Gastroesophageal sphincter (tissue), 4 donors: ENCODE measurements at places on chromosomes 5 and 9.

GRCh38 chr9:127924736-127925444, 5.7 kb downstream of the PIP5KL1 start:
- no peak for ATAC-seq

GRCh38 chr9:117008461-117008860, 321.4 kb downstream of the TRIM32 start:
- no peak for ATAC-seq

DNA sequence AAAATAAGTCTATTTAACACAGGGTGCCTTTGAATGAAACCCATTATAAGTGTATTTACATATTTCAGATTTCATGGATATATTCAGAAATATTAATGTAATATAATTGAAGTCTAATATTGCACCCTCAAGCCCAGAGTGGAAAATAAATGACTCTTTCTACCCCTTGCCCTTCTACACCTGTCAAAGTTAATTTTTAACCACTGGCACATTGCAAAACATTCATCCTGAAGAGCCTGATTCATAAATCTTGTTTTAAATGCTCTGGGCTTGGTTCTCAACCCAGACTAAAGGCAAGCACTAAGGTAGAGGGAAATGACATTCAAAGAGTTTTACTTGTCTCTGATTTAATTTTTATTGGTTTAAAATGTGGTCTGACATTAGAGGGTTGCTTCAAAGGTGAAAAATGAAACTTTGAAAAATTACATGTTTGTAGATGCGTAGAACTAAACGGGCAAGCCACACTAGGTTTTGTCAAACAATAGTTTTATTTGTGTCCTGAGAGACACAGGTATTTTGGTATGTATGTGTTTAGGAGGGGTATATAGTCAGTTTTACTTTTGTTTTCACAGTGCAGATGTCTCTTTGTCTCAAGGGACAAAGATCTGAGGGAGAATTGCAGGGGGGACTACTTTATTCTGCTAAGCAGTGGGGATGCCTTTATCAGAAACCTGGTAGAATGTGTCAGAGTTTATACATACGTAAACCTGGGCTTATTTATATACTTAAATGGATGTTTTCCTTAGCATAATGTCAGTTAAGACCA, 69.7 kb downstream of the PIK3R1 start:
- no peak for ATAC-seq

GRCh38 chr5:140827704-140828361, at the start of gene PCDHA6:
Gene PCDHA6 (plus strand): TSS chr5:140827960. CDS start chr5:140828092, 132 bp downstream.
- no peak for ATAC-seq

GRCh38 chr5:91059409-91059808, 323.7 kb downstream of the ARRDC3 start:
- no peak for ATAC-seq

GRCh38 chr5:165003283-165003682, 1497.9 kb downstream of the MAT2B start:
- no peak for ATAC-seq

DNA sequence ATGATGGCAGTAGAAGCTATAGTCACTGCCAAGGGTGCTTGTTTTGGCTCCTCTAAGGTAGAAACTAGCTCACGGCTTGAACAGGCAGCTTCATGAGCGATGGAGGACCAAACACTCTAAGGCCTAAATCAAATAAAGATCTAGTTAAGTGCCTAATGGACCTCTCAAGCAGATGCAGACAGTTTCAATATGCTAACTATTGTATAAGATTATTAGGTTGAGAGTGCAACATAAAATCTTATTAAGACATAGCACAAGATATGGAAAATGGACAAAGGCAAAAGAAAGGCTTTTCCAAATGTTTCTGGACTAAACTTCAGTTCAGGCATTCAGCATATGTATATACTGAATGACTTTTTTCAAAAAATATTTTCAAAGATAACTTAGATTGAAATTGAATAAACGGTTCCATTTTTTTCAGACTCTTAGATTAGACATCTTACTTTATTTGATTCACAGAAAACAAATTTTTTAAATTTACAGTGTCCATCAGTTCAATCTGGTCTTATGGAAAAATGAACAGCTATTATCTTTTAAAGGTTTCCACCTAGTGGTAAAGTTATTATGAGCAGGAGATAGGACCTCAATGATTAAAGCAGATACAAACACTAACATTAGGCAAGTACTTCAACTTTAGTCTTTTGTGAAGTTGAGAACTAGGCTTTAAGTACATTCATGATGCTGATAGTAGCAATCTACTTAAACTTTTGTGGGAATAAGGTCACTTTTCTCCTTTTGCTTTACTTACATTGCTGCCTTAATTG, 1167.7 kb downstream of the MAT2B start:
- ATAC-seq, result no peak

- ATAC-seq, result peak; percentile 49
Observed at GRCh38 chr9:130940693-130941576, 1.9 kb upstream of the FIBCD1 start.

DNA sequence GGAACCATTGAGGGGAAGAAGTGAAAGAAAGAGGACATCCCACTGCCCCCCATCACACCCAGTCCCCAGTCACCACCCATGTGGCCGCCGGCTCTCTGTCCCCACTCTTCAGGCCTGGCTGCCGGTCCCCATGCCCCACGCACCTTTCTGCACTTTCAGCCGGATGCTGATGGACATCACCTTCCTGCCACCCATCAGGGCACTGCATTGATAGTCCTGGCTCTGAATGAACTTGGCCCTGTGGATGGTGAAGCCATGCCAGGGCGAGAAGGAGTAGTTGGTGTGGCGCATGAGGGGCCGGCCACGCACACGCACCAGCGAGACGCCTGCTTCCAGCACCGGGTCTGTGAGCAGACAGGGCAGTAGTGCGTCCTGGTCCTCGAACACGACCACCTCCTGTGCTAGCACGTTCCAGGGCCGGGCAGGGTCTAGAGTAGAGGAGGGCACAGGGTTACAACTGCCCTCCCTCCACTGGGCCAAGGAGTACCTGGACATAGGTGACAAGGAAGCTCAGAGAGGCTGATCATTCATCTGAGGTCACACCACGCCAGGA, 6.4 kb downstream of the CSF1R start:
- no peak for ATAC-seq

DNA sequence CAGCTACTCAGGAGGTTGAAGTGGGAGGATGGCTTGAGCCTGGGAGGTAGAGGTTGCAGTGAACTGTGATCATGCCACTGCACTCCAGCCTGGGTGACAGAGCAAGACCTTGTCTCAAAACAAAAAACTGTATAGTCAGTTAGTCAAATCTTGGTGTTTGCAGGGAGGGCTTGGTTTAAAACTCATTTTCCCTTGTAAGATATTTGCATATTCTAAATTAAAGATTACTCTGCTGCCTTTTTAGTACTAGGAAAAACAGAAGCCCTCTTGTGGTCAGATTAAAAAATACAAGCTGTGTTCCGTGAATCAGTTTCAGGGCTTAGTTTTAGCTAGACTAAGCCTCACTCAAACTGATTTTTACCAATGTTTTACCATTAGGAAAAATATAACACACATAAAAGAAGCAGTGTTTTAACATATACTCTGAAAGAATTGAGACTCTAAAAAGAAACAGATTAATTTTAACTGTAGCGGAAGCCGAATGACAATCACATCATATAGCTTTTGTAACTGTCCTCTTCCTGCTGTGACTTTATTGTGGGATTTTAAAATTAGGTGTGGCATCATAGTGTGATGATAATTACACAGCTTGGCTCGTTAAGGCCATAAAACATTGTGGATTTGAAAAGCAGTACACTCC, 84.9 kb upstream of the BASP1 start:
- no peak for ATAC-seq

- ATAC-seq, result no peak
Observed at GRCh38 chr5:16529306-16529705, 63.7 kb upstream of the ZNF622 start.

GRCh38 chr9:113148781-113149510, 1.9 kb upstream of the SLC31A2 start:
- ATAC-seq, result no peak
